ENCODE measurements at places on chromosomes 3 and 15. TPM values are rescaled to one million over a fixed set of nuclear protein-coding genes. Genes with fewer than 3 reads are reported as not detected.

The GOLGA6L9 gene
- total RNA-seq, result 2.9 TPM

DNA sequence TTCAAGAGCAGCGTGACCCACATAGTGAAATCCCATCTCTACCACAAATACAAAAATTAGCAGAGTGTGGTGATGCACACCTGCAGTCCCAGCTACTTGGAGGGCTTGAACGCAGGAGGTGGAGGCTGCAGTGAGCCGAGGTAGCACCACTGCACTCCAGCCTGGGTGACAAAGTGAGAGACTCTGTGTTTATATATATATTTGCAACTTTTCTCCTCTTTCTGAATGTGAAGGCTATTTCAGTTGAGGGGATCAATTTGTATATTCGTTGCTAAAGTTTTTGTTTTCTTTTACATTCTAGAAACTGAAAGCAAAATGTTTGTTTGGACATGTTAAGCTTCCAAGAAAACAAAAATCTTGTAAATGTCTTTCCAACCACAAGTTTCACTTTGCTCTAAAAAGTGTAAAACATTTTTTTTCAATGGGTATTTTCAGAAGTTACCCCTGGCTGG lies 29.8 kb upstream of the FAM98B start:
- H3K27me3 ChIP-seq, result no peaks in the 10 kb centered on the region
- no peaks in the 10 kb centered on the region for H3K36me3 ChIP-seq
- H3K27ac ChIP-seq, result no peak overlapping the region
- no peak overlapping the region for H3K4me3 ChIP-seq
- no peak for DNase-seq

DNA sequence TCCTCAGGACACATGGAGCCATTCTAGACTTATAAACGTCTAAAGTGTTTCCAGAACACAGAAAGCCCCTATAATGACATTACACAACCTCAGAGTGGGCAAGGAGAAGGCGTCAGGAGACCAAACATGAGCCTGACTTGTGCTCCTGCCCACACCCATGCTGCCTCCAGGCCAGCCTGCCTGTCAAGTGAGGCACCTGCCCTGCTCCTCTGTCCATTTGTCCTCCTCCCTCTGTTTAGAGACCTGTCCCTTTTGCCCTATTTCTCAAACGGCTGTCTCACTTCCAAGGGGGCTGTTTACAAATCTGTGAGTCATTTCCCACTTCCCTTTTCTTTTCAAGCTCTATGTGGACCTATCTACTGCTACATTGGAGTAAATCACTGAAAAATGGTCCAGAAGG lies 21.0 kb downstream of the ZDHHC3 start:
- H3K27ac ChIP-seq, result no peak overlapping the region
- no peak overlapping the region for H3K4me3 ChIP-seq
- no peaks in the 10 kb centered on the region for H3K27me3 ChIP-seq
- peaks cover 18% of the 10 kb centered on the region for H3K36me3 ChIP-seq
- H3K4me1 ChIP-seq, result no peaks in the 10 kb centered on the region

The SLC28A2 gene
- total RNA-seq, result not detected

GRCh38 chr3:69948246-69948862 lies 51.2 kb upstream of the SAMMSON start:
- H3K4me3 ChIP-seq, result no peak overlapping the region
- H3K4me1 ChIP-seq, result no peaks in the 10 kb centered on the region
- no peak overlapping the region for H3K27ac ChIP-seq
- DNase-seq, result no peak

GRCh38 chr15:101043011-101043410 lies 123.9 kb downstream of the LRRK1 start:
- H3K4me1 ChIP-seq, result no peaks in the 10 kb centered on the region
- no peaks in the 10 kb centered on the region for H3K36me3 ChIP-seq
- H3K27me3 ChIP-seq, result no peaks in the 10 kb centered on the region
- no peak overlapping the region for H3K4me3 ChIP-seq
- peak; percentile 49 for DNase-seq
- H3K27ac ChIP-seq, result no peak overlapping the region

The SLCO2A1 gene
- 169 TPM for total RNA-seq

DNA sequence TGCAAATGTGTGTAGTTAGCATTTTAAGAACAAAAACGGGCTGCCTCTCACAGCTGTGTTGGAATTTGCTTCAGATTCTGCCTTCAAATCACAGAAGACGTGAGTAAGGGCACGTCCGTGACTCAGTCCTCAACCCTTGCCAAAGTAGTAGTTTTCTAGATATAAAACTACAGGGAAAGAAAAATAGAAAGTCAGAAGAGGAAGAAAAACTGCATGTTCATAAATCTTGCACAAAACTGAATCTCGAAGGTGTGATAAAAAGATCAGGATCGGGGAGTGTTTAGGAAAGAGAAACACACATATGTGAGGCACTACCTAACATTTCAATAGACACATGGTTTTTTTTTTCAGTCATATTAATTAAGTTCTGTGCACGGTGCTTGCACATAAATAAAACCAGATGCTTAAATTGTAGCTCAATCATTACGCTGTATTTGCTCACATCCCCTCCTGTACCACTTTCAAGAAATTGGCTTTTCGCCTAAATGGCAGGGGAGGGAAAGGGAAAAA lies 71.7 kb downstream of the P3H2 start:
- no peak for DNase-seq
- no peaks in the 10 kb centered on the region for H3K27me3 ChIP-seq
- H3K4me3 ChIP-seq, result peak overlapping the region; percentile 30
- no peak overlapping the region for H3K27ac ChIP-seq

- no peak for DNase-seq
- H3K36me3 ChIP-seq, result no peaks in the 10 kb centered on the region
- H3K27me3 ChIP-seq, result no peaks in the 10 kb centered on the region
- no peak overlapping the region for H3K4me3 ChIP-seq
- H3K4me1 ChIP-seq, result no peaks in the 10 kb centered on the region
These were observed 19.0 kb upstream of the NR1I2 start for GRCh38 chr3:119762876-119763275.

The NOX5 gene
- 0.60 TPM for total RNA-seq
